ENCODE measurements at places on chromosomes 5 and 9.

DNA sequence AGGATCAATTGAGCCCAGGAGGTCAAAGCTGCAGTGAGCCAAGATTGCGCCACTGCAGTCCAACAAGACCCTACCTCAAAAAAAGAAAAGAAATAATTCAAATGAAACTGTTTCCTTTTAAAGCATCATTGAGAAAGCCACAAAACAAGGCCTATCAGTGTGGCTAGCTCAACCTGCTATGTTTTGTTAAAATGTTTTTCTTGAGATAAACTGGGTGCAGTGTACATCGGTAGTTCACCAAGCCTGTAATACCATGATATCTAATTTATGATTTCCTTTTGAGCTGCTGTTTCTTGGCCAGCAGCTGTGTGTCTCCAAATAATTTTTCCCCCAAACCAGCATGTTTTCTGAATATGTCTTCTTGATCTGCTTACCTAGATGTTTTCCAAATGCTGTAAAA is 97.3 kb upstream of the GOLGA1 start:
- no peak for DNase-seq

- DNase-seq, result no peak
Observed at GRCh38 chr9:123326662-123327093, 29.3 kb upstream of the CRB2 start.

GRCh38 chr9:128244837-128245231 is 31.0 kb downstream of the GOLGA2 start:
- DNase-seq, result no peak

GRCh38 chr5:42813533-42813932 is 1.8 kb upstream of the SELENOP start:
- no peak for DNase-seq

DNA sequence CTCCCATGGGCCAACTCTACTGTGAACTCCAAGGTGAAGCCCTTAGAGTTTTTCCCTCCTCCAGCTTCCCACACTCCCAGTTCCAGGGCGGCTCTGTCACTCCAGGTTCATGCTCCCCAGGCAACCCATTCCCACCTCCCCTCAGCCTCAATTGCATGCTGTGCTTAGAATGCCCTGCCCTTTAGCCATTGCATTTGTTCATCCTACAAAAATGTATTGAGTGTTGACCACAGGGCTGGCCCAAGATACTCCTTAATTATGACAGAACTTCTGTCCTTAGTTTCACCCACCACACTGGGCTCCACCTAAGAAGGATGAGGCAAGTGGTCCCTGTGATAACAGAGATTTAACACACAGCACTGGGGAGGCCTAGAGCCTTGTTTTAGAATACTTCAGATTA is 236.1 kb downstream of the ADAMTSL1 start:
- DNase-seq, result no peak

- DNase-seq, result no peak
Observed at GRCh38 chr9:111975709-111976108, 79.1 kb downstream of the UGCG start.

GRCh38 chr5:77305956-77306355 is 95.5 kb downstream of the PDE8B start:
- DNase-seq, result no peak

DNA sequence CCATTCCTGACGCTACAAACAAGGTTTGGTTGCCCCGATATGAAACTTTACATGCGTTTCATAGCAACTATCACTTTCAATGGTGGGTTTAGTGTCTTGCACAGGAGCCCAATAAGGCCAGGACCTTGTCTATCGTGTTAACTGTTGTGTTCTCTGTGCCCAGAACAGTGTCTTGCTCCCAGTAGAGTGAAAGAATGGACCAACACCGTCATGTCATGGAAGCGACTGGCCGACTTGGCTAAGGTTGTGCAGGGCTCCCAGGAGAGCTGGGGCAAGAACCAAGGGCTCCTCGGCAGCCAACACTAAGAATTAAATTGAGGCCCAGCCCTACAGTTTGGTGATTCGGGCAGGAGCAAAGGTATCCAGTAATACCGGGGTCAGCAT is 498 bp upstream of the ARHGEF37 start:
- no peak for DNase-seq
